Posterior vena cava (tissue), 2 donors: ENCODE measurements at places on chromosomes 6 and 20.
A peak's percentile ranks its signal among the peaks of the same experiment; 100 is the strongest.

- no peak for DNase-seq
Observed at GRCh38 chr20:53878262-53879047, 191.9 kb downstream of the BCAS1 start.

DNA sequence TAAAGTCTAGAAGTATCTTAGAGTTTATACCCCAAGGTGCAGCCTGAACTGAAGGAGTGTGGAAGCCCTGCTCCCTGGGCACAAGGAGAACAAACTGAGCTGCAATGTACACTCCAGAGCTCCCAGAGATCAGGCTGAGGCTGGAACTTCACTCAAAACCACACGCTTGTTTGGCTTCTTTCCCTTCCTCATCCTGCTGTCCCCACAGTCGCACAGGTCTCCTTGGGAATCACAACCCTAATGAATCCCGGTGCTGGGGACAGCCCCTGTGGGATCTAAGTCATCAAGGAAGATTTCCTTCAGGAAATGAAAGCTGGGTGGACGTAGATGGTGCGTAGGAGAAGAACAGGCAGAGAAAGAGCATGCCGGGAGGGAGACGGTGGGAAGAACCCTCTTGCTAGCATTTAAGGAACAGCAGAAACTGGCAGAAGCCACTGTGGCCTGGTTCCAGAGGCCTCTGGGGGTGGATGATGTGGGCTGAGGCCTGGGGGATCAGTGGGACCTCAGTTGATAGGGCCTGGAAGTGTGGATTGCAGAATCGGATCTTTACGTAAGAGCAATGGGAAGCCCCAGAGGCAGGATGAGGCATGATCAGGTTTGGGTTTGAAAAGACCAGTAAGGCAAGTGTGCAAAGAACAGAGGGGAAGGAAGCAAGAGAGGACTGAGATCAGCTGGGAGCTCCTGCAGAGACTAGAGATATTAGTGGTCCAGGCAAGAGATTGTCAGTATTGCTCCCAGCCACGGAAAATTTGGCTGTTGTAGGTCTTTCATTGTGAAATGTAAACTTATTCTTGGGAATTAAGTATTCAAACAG, 21.4 kb downstream of the CYP24A1 start:
- DNase-seq = no peak

DNA sequence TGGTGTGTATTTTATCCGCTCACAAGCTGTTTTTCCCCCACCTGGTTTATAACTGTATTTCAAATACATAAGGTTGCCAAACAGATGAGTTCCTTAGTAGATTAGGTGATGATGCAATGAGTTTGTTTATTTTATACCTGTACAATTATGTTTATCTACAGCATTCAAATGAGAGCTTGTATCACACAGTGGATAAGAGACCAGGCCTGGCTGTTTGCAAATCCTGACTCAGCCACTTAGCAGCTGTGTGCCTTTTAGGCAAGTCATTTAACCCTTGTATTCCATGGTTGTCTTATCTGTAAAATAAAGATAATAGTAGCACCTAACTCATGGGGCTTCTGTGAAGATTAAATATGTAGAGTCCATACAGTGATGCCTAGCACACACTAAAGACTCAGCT, 143.7 kb downstream of the MOXD1 start:
- no peak for DNase-seq

GRCh38 chr6:100347901-100348550, 116.7 kb downstream of the SIM1 start:
- DNase-seq = no peak

DNA sequence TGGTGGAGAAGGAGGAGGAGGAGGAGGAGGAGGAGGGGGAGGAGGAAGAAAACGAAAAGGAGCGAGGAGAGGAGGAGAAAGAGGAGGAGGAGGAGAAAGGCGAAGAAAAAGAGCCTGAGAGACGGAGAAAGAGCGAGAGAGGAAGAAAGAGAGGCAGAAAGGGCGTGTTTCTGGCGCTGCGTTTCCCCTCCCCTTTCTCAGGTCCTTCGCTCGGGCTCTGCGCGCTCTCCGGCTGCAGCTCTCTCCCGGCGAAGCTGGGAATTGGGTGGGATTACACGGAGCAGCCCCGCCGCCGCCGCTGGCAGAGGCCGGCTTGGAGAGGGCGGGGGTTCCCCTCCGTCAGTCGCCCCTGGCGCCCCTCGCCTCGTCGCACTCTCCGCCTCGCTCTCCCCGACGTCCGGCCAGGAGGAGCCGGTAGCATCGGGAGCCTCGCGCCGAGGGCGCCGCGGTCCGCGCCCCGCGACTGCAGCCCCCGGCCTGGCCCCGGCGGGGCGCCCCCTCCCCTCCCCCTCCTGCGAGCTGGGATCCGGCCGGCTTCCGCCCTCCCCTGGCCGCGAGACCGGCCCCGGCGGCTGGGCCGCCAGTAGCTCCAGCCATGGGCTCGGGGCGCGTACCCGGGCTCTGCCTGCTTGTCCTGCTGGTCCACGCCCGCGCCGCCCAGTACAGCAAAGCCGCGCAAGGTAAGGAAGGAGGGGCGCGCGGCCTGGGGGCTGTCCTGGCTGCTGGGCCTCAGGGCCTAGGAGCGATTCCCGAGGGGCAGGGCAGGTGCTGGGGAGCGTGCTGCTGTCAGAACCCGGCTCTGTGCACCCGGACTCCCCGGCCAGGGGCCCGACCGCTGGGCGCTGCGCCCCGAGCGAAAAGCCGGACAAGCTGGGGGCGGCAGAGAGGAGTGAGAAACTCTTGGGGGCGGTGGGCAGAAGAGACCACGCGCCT, at the start of gene SCUBE3:
SCUBE3 (plus strand) TSS at position 133 of the 933 bp plus-strand sequence; CDS start at position 596, 463 bp downstream.
- DNase-seq = peak; percentile 75

DNA sequence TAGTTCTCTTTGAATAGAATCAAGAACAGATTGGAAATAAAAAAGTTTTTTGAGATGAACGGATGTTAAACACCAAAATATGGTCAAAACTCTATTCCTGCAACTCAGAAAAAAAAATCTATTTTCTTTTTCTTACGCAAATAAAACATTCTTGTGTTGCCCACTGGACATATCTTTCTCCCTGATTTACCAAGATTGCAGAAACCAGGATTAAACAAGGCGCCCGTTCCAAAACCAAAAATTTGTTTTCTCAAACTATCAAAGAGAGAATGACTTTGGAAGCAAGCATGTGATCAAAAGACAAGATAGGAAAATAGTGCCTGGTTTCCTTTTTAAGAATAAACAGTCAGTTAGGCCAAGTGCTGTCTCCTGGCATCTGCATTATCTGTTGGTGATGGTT, 273.1 kb downstream of the CLIC5 start:
- no peak for DNase-seq

GRCh38 chr6:52946306-52946705, 36.8 kb upstream of the GSTA3 start:
- DNase-seq = no peak

- peak; percentile 86 for DNase-seq
Observed at GRCh38 chr20:33693741-33694638, 7.8 kb upstream of the E2F1 start.

DNA sequence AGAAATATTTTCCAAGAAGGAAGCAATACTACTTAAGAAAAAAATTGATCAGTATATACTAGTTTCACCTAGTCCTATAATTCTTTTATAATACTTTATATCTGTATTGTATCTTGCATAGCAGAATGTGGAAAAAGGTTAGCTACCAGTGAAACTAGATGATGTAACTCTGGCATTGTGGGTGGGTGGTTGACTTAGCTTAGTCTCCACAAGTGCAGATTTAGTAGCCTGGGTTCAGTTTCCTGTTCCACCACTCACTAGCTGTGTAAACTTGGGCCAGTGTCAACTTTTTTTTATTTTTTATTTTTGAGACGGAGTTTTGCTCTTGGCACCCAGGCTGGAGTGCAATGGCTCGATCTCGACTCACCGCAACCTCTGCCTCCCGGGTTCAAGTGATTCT, 2.0 kb downstream of the MUC21 start:
- no peak for DNase-seq

DNA sequence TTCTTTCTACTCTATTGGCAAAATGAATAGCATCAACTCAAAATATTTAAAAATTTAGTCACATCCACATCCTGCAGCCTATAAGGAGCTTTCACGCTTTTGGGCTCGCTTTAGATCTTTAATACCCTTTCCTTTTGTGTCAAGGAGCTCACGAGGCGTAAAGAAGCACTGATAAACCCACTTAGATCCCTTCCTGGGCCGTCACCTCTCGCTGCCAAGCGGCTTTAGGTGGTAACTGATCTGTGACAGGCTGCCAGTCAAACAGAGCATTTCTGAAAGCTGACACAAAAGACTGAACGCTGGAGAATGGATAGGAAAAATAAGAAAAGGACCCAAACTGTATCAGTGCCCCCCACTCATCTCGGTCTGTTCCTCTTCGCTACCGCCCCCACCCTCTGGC, 385.7 kb upstream of the MMS22L start:
- DNase-seq = no peak

DNA sequence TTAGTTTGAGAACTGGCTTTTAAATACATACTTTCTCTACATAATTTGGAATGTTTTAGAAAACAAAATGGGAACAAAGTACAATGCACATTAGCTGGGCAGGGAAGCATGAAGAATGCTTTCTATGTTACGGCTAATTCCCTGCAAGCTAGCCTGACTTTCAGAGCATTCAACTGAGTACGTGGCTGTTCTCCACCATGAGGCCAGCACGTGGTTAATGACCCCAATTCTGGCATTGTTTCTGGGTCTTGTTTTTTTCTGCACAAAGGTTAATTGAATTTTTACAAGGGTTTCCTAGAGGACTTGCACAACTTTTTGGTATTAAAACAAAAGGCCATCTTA, 208.6 kb upstream of the AGPAT4 start:
- no peak for DNase-seq

- DNase-seq = no peak
Observed at GRCh38 chr6:81253821-81254220, 498.7 kb downstream of the TENT5A start.

- DNase-seq = no peak
Observed at GRCh38 chr20:45111799-45112471, 3.0 kb downstream of the WFDC5 start.

DNA sequence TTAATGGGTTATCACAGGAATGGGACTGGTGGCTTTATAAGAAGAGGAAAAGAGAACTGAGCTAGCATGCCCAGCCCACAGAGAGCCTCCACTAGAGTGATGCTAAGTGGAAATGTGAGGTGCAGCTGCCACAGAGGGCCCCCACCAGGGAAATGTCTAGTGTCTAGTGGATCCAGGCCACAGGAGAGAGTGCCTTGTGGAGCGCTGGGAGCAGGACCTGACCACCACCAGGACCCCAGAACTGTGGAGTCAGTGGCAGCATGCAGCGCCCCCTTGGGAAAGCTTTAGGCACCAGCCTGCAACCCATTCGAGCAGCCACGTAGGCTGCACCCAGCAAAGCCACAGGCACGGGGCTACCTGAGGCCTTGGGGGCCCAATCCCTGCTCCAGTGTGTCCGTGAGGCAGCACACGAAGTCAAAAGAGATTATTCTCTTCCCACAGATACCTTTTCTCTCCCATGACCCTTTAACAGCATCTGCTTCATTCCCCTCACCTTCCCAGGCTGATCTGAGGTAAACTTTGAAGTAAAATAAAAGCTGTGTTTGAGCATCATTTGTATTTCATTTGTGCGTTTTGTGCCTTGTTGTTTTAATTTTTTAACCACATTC, 4.4 kb downstream of the HLA-E start:
- DNase-seq = no peak

- DNase-seq = no peak
Observed at GRCh38 chr6:143061597-143062385, 1.1 kb downstream of the AIG1 start.

DNA sequence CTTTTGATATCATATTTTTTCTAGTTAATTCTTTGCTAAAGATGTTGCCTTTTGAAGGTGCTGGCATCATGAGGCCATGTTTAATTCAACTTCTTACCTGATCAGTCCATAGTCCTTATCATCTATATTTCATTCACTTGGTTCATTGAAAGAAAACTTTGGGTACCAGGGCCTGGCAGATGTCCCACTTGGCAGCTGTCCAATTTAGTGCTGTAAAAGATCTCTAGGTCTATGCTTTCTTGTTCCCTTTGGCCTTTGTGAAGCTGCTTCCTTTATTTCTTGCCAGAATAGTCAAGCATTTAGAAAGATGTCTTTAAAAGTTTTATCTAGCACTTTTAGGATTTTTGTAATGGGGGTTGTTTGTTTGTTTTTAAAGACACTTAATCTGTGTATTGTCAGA, 61.7 kb upstream of the EYA4 start:
- DNase-seq = no peak

DNA sequence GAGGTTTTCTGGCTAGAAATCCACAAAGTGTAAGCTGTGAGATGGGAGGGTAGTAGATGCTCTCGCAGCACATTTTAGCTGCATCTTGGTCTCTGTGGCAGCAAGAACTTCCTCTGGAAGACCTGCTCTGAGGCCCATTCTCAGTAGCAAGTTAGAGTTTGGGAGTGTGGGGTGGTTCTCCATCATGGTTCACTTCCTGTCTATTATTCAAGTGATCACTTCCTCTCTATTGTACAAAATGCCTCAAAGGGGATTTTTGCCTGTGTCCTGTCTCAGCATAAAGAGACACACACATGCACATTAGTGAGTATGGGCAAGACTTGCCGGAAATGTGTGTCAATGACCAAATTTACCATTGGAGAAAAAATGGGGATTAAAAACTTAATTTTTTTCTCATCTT, 42.5 kb downstream of the LYRM2 start:
- DNase-seq = no peak

GRCh38 chr6:79544299-79544927, 7.2 kb upstream of the LCA5 start:
- DNase-seq = no peak

- DNase-seq = no peak
Observed at GRCh38 chr6:90922325-90922724, 335.5 kb upstream of the MAP3K7 start.

DNA sequence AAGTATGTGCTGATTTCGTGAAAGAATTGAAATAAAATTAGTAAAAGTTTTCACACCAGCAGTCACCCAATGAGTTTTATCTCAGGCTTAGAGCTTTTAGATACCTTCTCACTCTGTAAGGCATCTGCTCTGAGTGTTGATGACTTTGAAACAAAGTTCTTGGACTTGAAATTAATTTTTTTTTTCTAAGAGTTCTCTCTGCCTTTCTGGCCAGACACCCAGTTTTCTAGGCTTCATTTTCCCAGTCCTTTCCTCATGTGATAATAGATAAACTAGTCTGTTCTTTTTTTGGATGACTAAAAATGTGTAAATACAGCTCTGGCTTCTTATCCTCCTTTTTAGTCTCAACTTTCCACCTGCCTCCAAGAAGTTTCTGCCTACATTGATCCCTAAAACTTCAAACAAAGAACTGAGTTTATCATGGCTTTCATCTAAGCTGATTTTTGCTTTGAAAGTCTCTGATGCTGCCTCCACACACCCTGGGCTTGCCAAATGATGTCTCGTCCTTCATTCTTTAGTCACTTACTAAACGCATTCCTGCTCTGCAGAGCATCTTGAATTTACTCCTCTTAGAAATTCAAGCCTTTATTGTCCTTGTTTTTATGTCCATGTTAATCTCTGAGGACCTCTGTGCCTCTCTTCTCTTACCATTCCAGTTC, 32.7 kb downstream of the SLX4IP start:
- no peak for DNase-seq

- DNase-seq = no peak
Observed at GRCh38 chr6:141728330-141728729, 404.4 kb upstream of the GJE1 start.
